Left renal cortex interstitium (tissue), 4 donors: ENCODE measurements at places on chromosomes 11 and 22.
A peak's percentile ranks its signal among the peaks of the same experiment; 100 is the strongest.

DNA sequence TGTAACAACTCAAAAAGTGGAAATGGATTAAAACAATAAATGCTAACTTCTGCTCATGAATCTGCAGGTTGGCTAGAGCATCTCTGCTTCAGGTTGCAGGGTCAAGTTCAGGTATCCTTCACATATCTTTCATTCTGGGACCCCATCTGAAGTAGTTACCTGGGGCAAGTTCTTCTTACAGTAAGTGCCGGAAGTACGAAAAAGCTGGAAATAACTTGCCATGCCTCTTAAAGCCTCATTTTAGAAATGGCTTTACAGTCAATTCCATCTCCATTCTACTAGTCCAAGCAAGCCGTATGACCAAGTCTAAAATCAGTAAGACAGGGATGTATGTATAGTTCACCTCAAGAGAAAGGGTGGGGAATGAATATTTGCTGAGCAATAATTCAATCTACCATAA lies 93.7 kb downstream of the FCHSD2 start:
- DNase-seq, result no peak

DNA sequence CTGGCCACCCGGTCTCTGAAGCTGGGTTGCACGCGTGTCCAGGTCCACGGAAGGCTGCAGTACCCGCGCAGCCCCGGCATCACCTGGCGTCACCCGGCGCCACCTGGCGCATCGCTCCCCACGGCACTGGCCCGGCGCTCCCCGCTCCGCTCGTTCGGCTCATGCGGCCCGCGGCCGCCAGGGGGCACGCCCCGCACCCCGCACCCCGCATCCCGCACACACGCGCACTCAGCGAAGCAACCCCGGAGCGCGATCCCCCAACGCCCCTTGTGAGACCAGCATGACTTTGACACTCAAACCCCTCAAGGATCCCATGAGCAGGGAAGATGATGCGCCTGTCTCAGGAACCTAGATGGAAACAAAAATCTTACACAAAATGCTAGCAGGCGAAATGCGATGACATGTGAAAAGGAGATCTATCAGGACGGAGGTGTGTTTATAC lies 11.9 kb downstream of the B3GNT6 start:
- no peak for DNase-seq

DNA sequence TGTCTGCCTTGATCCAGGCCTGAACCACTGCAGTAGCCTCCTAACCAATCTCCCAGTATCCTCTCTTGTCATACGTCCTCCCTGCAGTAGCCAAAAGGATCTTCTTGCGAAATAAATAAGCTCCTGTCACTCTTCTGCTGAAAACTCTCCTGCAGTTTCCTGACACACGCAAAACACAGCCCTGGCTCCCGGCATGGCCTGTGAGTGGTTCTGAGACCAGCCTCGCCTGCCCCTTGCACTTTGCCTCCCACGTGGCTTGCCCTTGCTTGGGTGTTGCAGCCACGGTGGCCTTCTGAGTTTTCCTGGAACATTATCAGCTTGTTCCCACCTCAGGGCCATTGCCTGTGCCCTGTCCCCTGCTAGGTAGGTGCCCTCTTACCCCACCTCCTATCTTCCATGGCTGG lies 7.2 kb downstream of the ZC3H7B start:
- DNase-seq, result no peak

- DNase-seq, result no peak
Measured at GRCh38 chr11:88415495-88415894, 78.0 kb upstream of the CTSC start.

DNA sequence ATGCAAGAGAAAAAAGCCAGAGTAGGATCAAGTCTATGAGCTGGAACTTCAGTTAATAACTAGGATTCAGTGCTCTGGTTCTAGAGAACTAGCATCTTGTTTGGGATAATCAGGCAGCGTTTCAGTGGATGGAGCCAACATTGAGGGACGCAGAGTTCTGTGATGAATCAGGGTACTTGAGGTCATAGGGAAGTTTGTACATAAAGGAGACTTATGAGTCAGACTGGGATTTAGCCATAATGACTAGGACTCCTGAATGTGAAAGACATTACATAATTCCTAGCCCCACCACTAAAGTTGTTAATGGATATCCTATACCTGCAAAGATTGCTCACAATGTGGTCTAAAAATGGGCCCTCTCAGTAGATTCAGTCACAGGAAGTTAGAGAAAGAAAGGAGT lies 6.8 kb downstream of the SLN start:
- DNase-seq, result no peak

GRCh38 chr11:106998116-106998915 lies 20.0 kb downstream of the GUCY1A2 start:
- DNase-seq, result no peak

DNA sequence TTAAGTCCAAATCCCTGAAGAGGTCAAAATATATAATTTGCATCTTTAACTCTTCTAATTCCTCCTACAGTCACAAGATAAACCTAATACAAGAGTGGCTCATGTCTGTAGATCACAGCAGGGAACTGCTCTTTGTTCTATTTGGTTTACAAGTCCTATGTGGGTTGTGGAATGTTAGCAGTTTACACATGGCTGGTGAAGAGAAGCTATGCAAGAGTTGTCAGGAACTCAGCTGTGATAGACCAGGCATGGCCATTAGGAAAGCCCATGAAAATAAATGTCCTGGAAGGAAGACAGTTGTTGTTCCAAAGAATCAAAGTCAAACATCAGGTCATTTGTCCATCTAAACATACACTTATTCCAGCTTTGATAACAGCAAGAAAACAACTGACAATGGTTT lies 312.4 kb upstream of the PITPNB start:
- peak; percentile 48 for DNase-seq
